ENCODE measurements at places on chromosomes 13 and 19.

- no peak for DNase-seq
Measured at GRCh38 chr13:68056816-68057710, 826.9 kb upstream of the PCDH9 start.

GRCh38 chr19:44582581-44583265, 30.6 kb upstream of the IGSF23 start:
- no peak for DNase-seq

- DNase-seq, result no peak
Measured at GRCh38 chr13:95019886-95020285, 281.4 kb downstream of the ABCC4 start.

DNA sequence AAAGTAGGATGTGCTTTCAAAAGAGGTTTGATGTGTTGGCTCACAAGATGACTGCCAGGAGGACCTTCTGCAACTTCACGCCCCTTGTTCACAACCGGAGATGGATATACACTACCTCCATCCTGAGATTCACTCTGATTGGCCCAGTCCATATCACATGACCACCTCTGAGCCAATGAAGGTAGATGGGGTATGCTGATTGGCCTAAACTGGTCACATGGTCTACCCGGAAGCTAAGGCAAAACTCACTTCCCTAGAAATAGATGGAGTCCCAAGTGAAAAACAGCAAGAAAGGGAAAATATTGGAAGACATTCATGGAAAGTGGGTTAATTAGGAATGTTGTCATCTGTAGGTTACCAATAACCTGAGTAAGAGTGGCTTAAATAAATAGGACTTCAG, 119.7 kb upstream of the MRI1 start:
- DNase-seq, result no peak

DNA sequence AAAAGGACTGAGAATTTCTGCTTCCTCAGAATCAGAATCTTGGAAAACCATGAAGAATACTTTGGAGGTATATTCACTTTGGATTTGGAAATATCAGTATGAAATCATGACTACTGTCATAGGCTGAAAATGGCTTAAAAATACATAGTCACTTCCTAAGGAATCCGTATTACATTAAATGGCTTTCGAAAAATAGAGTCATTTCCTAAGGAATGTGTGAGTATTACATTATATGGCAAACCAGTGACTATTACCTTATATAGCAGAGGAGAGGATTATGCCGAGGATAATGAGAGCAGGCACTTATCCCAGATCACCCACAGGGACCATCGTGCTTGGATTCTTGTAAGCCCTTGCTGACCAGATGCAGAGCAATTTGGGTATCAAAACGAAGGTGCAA, 1471.8 kb downstream of the EFNB2 start:
- no peak for DNase-seq

- DNase-seq, result no peak
Measured at GRCh38 chr13:49292742-49293486, 45.2 kb downstream of the CDADC1 start.

DNA sequence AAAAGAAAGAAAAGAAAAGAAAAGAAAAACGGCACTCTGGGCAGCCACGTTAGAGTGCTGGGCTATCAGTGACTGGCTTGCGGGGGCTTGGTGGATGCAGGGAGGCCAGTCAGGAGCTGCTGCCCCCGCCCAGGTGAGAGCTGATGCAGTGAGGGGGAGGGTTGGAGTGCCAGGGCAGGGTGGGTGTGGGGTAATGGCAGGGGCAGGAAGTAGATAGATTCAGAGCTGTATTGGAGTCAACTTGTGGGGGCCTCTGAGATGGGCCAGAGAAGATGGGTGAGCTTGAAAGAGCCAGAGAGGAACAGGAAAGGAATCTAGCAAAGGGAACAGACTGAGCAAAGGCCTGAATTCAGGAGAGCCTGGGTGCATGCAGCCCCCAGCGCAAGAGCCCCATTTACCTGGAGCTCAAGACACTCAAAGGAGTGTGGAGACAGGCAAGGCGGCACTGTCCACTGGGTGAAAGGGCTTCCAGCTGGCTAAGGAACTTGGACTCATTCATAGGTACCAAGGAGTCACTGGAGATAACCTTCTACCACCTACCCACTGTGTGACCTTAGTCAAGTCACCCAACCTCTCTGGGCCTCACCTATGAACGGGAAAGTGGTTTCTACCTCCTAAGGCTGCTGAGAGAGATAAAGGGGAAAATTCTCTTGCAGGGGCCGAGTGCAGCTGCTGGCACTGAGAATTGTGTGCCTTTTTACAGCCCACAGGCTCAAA, 20.2 kb downstream of the VSTM2B start:
- DNase-seq, result no peak

DNA sequence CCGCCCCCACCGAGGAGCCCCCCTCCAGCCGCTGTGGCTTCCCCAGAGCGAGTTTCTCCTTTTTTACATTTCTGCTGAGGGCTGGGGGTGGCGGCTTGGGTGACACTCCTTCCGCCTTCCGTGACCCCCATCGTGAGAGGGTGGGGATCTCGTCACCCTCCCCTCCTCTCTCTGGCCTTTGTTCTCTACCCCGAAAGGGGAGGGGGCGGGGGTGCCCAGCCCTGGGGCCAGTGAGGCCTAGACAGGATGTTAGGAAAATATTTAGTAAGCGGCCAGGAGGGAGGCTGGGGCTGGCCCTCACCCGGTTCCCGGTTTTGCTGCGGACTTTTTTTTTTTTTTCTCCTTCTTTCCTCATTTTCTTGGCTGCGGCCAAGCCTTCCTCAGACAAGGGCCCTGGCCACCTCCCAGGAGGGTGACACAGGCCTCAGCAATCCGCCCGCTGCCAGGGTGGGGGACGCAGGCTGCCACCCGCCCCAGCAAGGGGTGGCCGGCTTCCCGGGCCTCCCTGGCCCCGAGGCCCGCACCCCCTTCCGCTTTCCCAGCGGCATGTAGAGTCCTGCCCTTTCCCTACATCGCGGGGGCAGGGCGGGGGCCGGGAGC, 3.9 kb downstream of the MIDN start:
- no peak for DNase-seq

- no peak for DNase-seq
Measured at GRCh38 chr19:43814663-43815352, 12.3 kb upstream of the ZNF283 start.

DNA sequence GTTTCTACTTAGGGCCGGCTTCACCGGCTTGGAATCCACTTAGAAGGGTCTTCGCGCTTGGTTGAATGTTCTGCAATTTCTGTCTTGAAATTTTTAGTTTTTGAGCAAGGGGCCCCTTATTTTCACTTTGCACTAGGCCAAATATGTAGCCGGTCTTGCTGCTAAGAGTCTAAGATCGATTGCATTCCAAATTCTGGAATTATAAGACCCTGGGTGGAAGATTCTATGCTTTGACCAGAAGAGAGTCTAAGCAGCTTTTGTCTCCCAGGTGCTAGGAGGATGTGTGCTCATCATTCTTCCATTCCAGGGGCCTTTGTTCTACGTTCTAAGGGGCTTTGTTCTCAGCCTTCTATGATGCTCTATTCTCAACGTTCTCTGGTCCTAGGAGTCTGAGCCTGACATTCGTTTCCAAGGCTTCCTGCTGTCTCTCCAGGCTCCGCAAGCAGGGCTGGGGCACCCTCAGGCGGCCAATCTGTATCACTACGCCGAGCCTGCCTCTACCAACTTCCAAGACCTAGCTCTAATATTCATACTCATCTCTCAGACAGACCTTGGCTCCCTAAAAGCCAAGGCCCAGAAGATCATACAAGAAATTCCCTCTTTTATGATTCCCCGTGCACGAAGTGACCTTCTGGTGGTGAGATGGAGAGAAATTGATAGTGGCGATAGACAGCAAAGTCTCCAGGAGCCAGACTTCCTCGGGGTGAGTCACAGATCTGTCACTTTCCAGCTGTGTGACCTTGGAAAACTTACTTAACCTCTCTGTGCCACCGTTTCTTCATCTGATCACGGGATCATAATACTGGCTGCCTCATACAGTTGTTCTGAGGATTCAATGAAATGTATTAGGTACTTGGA, 982 bp upstream of the DACT3 start:
- peak; percentile 83 for DNase-seq

- DNase-seq, result no peak
Measured at GRCh38 chr13:104485571-104485970, 1419.4 kb upstream of the SLC10A2 start.

DNA sequence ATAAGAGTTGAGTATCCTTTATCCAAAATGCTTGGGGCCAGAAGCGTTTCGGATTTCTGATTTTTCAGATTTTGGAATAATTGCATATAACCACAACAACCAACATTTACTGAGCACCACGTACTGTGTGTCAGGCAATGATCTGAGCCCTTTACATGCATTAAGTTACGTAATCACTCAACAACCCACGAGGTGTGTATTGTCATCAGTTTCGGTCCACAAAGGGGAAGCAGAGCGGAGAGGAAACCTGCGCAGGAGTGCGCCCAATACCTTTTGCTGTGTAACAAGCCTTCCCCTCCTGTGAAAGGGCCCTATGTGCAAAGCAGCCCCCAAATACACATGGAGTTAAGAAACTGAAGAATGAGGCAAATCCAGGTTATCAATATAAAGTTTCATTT, 20.7 kb upstream of the NLRP12 start:
- no peak for DNase-seq

GRCh38 chr13:63024458-63024857, 1608.8 kb upstream of the PCDH20 start:
- DNase-seq, result no peak

DNA sequence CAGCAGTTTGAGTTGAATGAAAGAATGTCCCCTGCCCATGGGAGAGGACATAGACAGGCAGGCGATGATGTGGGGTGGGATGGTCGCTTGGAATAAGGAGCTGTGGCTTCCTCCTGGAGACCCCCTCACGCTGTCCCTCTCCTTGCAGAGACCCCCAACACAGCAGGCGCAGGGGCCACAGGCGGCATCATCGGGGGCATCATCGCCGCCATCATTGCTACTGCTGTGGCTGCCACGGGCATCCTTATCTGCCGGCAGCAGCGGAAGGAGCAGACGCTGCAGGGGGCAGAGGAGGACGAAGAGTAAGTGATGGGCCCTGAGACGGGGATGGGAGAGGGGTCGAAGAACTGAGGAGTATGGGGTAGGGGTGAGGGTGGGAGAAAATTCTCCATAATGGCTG, 9.0 kb upstream of the TOMM40 start:
- no peak for DNase-seq

DNA sequence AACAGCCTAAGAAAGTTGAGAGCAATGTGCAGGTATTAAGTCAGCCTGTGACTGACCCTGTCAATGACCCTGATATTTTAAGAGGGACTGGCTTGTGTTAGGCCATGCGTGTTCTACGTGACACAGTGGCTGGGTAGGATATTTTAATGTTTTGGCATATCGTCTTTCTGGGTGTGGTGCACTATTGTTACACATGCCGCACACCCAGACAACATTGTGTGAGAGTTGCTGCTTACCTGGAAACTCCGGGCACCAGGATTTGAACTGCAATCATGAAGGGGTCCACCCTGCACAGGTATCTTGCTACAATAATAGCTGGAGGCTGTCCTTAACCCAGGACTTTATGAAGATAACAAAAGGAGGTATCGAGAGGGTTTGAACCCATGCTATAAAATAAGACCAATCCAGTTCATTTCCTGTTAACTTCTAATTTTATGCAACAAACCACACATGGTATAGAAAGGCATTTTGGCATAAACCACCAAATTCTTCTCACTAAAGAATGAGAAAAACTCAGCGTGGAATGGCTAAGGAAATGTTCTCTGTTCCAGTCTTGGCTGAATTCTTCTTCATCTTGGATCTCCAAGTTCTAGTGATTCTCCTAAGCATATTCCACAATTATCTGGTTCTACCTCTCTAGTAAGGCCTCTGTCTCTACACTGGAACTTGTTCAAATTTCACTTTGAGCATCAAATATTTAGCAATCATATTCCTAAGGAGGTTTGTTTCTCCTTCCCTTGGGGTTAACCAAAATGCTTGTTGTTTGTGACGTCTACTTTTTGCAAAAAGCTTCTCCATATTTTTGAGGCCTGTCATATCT, 38.7 kb upstream of the POMP start:
- no peak for DNase-seq

DNA sequence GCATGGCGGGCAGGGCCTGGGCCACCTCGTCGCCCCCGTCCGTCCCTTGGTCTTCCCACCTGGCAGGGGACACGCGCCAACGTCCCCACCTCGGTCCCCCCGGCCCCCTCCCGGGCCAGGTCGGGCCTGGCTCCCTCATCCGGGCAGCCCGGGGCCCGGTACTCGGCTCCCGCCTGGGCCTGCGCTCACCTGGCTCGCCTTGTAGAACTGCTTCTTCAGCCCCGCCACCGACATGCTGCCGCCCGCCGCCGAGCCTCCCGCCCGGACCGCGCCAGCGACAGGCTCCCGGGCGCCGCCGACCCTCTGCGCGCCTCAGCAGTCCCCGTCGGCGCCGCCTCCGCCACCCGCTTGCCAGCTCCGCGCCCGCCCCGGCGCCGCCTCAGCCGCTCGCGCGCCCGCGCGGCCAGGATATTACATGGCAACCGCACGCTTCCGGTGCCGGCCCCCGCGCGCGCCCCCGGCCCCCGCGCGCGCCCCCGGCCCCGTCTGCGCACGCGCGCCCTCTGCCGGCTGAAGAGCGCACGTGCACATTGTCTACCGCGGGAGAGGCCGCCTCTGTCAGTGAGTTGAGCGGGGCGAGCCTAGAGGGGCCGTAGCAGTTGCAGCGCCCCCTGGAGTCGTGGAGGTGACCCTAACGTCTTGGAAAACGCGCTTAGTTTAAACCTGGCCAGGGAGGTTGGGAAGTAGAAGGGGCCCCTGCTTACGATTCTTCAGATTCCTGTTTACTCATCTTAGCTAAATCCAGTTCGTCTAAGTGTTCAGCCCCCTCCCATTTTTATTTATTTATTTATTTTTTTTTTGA, at the start of gene SH3GL1:
Gene SH3GL1, minus strand, starts transcription at position 413 of the 802 bp plus-strand sequence. Its CDS starts 179 bp downstream, at position 234.
- DNase-seq, result peak; percentile 71

- no peak for DNase-seq
Measured at GRCh38 chr19:13017306-13018034, 22.2 kb downstream of the NFIX start.

DNA sequence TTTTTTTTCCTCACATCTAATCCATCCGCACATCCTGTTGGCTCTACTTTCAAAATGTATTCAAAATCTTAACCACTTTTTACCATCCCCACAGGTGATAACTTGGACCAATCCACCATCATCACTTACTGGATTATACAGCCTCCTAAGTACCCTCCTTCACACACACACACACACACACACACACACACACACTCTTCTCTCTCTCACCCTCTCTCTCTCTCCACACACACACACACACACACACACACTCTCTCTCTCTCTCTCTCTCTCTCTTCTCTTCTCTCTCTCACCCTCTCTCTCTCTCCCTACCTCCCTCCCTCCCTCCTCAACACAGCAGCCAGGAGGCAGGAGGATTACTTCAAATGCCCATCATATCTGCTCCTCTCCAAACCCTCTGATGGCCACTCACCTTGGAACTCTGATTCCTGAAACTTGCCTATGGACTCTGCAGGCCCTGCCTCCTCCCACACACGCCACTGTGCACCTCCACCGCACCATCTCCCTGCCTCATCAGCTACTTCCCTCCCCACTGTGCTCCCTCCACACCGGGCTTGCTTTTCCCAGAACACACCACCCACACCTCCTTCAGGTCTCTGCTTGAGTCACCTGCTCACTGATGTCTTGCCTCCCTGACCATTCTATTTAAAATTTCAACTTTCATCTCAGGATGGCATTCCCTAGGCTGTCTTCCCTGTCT, 39.7 kb downstream of the RCBTB2 start:
- no peak for DNase-seq

Measured in HTR-8/SVneo (cell line).